Common myeloid progenitor, CD34-positive (primary cell): ENCODE measurements at places on chromosomes 7 and 10.

DNA sequence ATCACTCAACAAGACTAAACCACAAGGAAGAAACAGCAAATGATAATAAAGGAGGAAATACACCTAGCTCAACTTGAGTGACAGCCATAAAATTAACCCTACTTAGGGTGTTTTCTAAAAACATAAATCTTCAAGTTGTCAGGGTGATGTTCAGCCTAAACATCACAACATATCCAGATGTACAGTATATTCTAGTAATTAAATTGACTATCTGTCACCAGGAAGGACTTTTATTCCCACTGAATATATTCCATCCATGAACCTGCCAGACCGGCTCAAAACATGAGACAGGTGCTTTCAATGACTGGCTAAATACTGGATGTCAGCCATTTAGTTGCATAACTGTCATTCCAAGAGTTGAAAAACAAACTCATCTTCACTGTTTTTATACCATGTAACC, 298.1 kb upstream of the NEBL start:
- H3K27ac ChIP-seq: no peak overlapping the region
- H3K4me3 ChIP-seq: no peak overlapping the region
- no peaks in the 10 kb centered on the region for H3K36me3 ChIP-seq
- no peaks in the 10 kb centered on the region for H3K27me3 ChIP-seq

DNA sequence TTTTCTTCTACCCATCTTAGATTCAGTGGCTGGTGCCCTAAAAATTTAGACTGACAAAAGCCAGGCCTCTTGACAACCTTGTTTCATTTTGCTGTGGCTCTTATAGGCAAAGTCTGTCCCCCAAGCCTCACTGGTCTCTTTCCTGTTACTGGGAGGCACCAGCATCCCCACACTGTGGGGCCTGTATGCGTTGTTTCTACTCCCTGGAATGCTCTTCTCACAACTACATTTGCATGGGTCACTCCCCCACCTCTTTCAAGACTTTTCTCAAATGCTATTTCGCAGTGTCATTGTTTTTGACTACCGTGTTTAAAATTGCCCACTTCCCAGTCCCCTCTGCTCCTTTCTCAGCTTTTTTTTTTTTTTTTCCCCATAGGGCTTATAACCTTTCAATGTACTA, 108.7 kb upstream of the DGKB start:
- no peak overlapping the region for H3K27ac ChIP-seq
- no peaks in the 10 kb centered on the region for H3K36me3 ChIP-seq
- DNase-seq: no peak
- H3K4me3 ChIP-seq: no peak overlapping the region
- no peaks in the 10 kb centered on the region for H3K27me3 ChIP-seq
- H3K4me1 ChIP-seq: peaks cover 3% of the 10 kb centered on the region

- no peak overlapping the region for H3K4me3 ChIP-seq
- no peak overlapping the region for H3K27ac ChIP-seq
- H3K4me1 ChIP-seq: peaks cover 16% of the 10 kb centered on the region
- peaks cover 16% of the 10 kb centered on the region for H3K27me3 ChIP-seq
These were observed 19.0 kb upstream of the HSPB1 start for GRCh38 chr7:76283254-76284159.

GRCh38 chr10:28300027-28300426, 2.8 kb downstream of the MPP7 start:
- H3K4me1 ChIP-seq: peaks cover 15% of the 10 kb centered on the region
- H3K4me3 ChIP-seq: no peak overlapping the region
- DNase-seq: peak; percentile 68
- H3K27me3 ChIP-seq: no peaks in the 10 kb centered on the region

DNA sequence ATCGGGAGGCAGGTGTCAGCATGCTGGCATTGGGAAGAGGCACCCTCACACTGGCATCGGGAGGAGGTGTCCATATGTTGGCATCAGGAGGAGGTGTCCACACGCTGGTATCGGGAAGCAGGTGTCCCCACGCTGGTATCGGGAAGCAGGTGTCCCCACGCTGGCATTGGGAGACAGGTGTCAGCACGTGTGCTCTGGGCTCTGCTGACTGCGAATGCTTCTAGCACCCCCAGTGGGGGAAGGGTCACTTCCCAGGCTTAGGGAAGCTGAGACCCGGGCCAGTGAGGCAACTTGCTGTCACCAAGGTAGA, 92.5 kb upstream of the IKZF1 start:
- H3K36me3 ChIP-seq: no peaks in the 10 kb centered on the region
- no peak for DNase-seq
- peak overlapping the region; percentile 12 for H3K27ac ChIP-seq
- H3K27me3 ChIP-seq: no peaks in the 10 kb centered on the region
